ENCODE measurements at places on chromosomes 13 and 19. TPM values are rescaled to one million over a fixed set of nuclear protein-coding genes. Genes with fewer than 3 reads are reported as not detected.

GRCh38 chr19:10603873-10604459 is 16.9 kb upstream of the AP1M2 start:
- H3K4me1 ChIP-seq, result peaks cover 24% of the 10 kb centered on the region
- no peaks in the 10 kb centered on the region for H3K27me3 ChIP-seq
- H3K27ac ChIP-seq, result peak overlapping the region; percentile 99
- H3K36me3 ChIP-seq, result peaks cover 6% of the 10 kb centered on the region
- H3K4me3 ChIP-seq, result peak overlapping the region; percentile 95

The COX7A1 gene
- not detected for total RNA-seq

DNA sequence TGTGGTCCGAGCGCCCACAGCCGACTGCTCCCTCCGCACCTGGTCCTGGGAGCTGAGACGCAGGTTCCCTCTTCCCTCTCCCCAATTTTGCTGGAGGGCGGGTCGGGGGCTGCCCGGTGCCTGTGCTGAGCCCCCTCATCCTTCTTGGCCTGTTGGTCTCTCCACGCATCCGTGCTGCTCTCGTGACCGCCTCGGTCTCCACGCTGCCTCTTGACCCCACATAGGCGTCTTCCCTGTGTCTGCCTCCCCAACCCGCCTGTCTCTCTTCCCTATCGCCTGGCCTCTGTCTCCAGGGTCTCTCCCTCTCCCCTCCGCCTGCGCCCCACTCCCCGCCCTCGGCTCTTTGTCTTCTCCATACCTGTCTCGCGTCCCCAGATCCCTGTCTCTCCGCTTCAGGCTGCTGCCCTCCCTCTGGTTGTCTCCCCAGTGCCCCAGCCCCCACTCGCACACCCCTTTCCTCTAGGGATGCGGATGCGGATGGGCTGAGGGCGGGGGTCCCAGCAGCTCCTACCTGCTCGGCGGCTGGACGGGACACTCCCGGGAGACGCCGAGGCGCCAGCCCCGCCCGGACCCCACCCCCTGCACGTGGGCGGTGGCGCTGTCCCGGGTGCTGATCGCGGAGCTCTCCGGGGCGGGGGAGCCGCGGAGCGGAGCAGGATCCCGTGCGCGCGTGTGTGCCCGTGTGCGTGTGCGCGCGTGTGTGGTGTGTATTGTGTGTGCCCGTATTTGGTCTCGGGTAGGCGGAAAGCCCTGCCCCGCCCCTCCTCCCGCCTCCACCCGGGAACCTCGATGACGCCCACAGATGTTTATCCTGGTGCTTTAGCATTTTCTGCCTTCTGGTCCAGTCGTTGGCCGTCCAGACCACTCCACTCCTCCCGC is at the start of gene SYT5:
TSS of gene SYT5 (minus strand) at position 684 of the 879 bp plus-strand sequence. CDS start 1,248 bp downstream, outside the sequence.
- H3K4me1 ChIP-seq, result peaks cover 14% of the 10 kb centered on the region
- DNase-seq, result peak; percentile 82
- H3K27ac ChIP-seq, result no peak within 1 kb of the TSS
- H3K27me3 ChIP-seq, result peaks cover 42% of the 10 kb centered on the region

- H3K27me3 ChIP-seq, result no peaks in the 10 kb centered on the region
- peaks cover 32% of the 10 kb centered on the region for H3K36me3 ChIP-seq
- H3K27ac ChIP-seq, result peak overlapping the region; percentile 0
- DNase-seq, result no peak
These were observed 33.1 kb downstream of the ITM2B start for GRCh38 chr13:48266150-48266549.

The CERS4 gene
- total RNA-seq, result 21.8 TPM

DNA sequence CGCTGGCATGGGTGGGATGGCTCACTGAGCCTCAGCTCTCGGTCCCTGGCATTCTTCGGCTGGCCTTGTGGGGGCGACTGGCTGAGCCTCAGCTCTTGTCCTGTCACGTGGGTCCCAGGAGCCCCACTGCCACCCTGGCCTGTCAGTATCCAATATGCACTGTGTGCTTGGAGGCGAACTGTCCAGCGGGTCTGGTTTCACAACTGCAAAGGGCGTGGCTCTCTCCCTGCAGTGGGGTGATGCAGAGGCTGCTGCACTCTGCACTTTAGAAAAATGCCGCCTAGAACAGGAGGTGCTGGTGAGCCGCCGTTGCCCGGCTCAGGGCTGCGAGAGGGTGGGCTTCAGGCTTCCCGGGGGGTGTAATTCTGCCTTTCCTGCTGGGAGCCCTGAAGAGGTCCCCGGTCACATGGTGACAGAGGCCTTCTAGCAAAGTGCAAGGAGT is 17.0 kb upstream of the TMEM255B start:
- peaks cover 19% of the 10 kb centered on the region for H3K27me3 ChIP-seq
- DNase-seq, result peak; percentile 47
- no peak overlapping the region for H3K4me3 ChIP-seq
- H3K36me3 ChIP-seq, result no peaks in the 10 kb centered on the region
- H3K27ac ChIP-seq, result no peak overlapping the region

The TINCR gene
- 0.23 TPM for total RNA-seq

GRCh38 chr19:13790354-13790753 is 4.9 kb upstream of the ZSWIM4 start:
- H3K27me3 ChIP-seq, result no peaks in the 10 kb centered on the region
- H3K4me1 ChIP-seq, result peaks cover 27% of the 10 kb centered on the region
- H3K36me3 ChIP-seq, result no peaks in the 10 kb centered on the region

- no peak overlapping the region for H3K27ac ChIP-seq
- peaks cover 21% of the 10 kb centered on the region for H3K36me3 ChIP-seq
- no peaks in the 10 kb centered on the region for H3K27me3 ChIP-seq
- no peak for DNase-seq
- peaks cover 18% of the 10 kb centered on the region for H3K4me1 ChIP-seq
- no peak overlapping the region for H3K4me3 ChIP-seq
These were observed 159.0 kb downstream of the PAN3 start for GRCh38 chr13:28297341-28297740.

The VSIG10L gene
- 4.5 TPM for total RNA-seq

DNA sequence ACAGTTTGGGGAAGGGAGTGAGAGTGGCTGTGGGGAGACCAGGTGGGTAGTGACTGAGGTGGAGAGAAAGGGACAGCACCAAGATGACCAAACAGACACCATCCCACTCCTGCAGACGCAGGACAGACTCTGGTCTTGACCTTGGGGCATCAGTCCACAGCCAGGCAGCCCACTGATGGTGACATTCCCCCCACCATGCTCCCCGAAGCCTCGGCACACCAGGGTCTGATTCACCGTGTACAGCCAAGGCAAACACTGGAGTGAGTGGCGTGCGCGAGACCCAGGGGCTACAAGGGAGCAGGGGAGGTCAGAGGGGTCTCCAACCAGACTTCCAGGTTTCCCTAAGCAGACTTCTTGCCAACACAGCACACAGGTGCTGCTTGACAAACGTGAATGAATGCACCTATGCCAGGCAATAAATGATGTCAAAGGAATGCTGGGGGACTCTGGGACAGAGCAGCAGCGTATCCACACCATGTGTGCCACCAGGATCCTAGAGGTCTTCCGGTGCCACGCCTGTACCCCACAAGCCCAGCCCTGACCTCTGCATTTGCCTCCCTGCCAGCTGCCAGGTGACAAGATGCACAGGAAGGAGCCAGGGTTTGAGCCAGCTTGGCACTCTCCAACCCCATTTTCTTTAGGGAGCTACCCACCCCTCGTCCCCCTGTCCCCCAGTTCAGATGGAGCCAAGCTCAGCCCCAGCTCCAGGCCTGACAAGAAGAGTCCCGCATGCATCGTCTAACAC is 18.5 kb downstream of the RANBP3 start:
- H3K4me3 ChIP-seq, result no peak overlapping the region
- peaks cover 7% of the 10 kb centered on the region for H3K36me3 ChIP-seq
- peak overlapping the region; percentile 40 for H3K27ac ChIP-seq
- H3K4me1 ChIP-seq, result peaks cover 92% of the 10 kb centered on the region

GRCh38 chr19:51311351-51312257 is at the start of gene IGLON5:
Gene IGLON5 (plus strand): TSS chr19:51311644. CDS start chr19:51311848, 204 bp downstream.
- H3K36me3 ChIP-seq, result no peaks in the 10 kb centered on the region
- H3K27ac ChIP-seq, result no peak within 1 kb of the TSS
- H3K4me1 ChIP-seq, result no peaks in the 10 kb centered on the region
- peaks cover 52% of the 10 kb centered on the region for H3K27me3 ChIP-seq
- DNase-seq, result no peak

The CYP2S1 gene
- total RNA-seq, result 0.46 TPM

The ZNF841 gene
- 20.3 TPM for total RNA-seq

GRCh38 chr13:84430446-84430845 is 548.2 kb upstream of the SLITRK1 start:
- no peak for DNase-seq
- no peak overlapping the region for H3K27ac ChIP-seq
- H3K27me3 ChIP-seq, result no peaks in the 10 kb centered on the region
- no peaks in the 10 kb centered on the region for H3K36me3 ChIP-seq

- no peak overlapping the region for H3K4me3 ChIP-seq
- H3K4me1 ChIP-seq, result no peaks in the 10 kb centered on the region
- peaks cover 4% of the 10 kb centered on the region for H3K27me3 ChIP-seq
- H3K27ac ChIP-seq, result no peak overlapping the region
- no peaks in the 10 kb centered on the region for H3K36me3 ChIP-seq
These were observed 17.5 kb downstream of the CEACAM3 start for GRCh38 chr19:41813911-41814310.

- H3K36me3 ChIP-seq, result no peaks in the 10 kb centered on the region
- no peak for DNase-seq
- no peaks in the 10 kb centered on the region for H3K27me3 ChIP-seq
- no peak overlapping the region for H3K27ac ChIP-seq
- no peak overlapping the region for H3K4me3 ChIP-seq
These were observed 10.9 kb downstream of the KASH5 start for GRCh38 chr19:49398931-49399330.

The DAND5 gene
- 0.25 TPM for total RNA-seq

GRCh38 chr13:49540552-49540951 is 44.8 kb downstream of the PHF11 start:
- H3K4me1 ChIP-seq, result peaks cover 21% of the 10 kb centered on the region
- no peak for DNase-seq
- peaks cover 30% of the 10 kb centered on the region for H3K36me3 ChIP-seq
- peak overlapping the region; percentile 58 for H3K4me3 ChIP-seq
- peak overlapping the region; percentile 91 for H3K27ac ChIP-seq

GRCh38 chr13:106331116-106331515 is 204.3 kb downstream of the EFNB2 start:
- no peak overlapping the region for H3K27ac ChIP-seq
- no peak overlapping the region for H3K4me3 ChIP-seq
- no peak for DNase-seq
- peaks cover 3% of the 10 kb centered on the region for H3K27me3 ChIP-seq
- H3K4me1 ChIP-seq, result no peaks in the 10 kb centered on the region

DNA sequence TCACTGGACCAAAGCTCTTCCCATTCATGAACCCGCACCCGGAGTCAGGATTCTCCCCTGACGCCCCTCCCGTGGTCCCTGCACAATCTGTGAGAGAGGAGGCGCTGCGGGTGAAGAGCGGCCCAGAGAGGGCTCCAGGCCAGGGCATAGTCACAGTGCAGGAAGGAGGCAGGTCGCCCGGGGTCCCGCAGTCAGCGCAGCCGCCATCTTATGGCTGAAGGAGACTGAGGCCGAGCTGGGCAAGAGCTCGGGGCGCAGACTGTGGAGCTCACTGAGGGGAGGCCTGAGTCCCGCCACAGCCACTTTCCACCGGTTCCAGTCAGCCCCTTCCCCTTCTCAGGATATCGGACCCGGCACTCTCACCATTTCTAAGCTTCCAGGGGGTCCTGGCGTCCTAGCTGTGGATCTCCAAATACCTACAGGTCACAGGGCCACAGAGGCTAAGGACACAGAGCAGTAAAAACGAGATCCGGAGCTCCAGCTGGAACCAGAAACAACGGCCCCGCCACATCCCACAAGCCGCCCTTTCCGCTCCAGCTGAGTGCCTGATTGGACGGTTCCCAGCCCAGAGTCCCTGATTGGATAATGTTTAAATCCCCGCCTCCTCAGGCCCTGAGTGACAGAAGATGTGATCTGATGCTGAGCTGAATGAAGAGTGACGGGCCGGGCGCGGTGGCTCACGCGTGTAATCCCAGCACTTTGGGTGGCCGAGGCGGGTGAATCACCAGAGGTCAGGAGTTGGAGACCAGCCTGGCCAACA is at the start of gene ZNF99:
TSS of gene ZNF99 (minus strand) at position 501 of the 760 bp plus-strand sequence. CDS start at position 366, 135 bp downstream.
- H3K27ac ChIP-seq, result no peak within 1 kb of the TSS
- H3K4me3 ChIP-seq, result no peak within 1 kb of the TSS
- H3K27me3 ChIP-seq, result peaks cover 3% of the 10 kb centered on the region
- DNase-seq, result peak; percentile 12

DNA sequence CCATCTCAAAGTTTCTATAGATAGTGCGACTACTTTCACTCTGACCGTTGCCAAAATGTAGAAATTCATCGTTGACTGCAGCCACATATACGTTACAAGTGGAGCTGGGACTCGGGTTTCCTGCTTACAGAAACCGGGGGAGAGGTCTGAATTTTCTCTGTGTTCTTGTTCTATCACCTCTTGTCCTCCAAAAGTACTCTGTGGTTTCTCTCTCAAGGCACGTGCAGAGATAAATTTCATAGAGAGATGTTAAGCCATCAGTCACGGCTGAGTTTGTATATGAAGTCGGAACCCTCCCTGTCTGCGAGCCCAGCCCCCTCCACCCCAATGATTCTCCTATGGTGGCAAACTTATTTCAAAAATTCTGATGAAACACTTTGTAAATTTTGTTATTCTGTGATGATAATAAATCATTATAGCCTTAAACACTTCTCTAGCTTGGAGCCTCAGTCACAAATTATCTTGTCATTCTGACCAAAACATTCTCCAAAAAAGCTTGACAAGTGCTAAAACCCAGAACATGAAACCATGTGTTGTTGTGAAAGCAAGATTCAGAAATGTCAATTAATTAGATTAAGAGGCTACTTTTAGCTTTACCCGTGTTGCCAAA is 87.5 kb downstream of the TSHZ3 start:
- peaks cover 3% of the 10 kb centered on the region for H3K4me1 ChIP-seq
- no peak for DNase-seq
- no peak overlapping the region for H3K27ac ChIP-seq
- no peak overlapping the region for H3K4me3 ChIP-seq
- peaks cover 15% of the 10 kb centered on the region for H3K27me3 ChIP-seq

- peaks cover 15% of the 10 kb centered on the region for H3K27me3 ChIP-seq
- H3K27ac ChIP-seq, result peak within 1 kb of the TSS; percentile 10
- peak; percentile 90 for DNase-seq
- peaks cover 6% of the 10 kb centered on the region for H3K4me1 ChIP-seq
- H3K4me3 ChIP-seq, result peak within 1 kb of the TSS; percentile 82
These were observed at the start of gene ZNF730 for GRCh38 chr19:23116802-23117571. Gene ZNF730 (plus strand): TSS chr19:23117025. CDS start chr19:23117174, 149 bp downstream.

DNA sequence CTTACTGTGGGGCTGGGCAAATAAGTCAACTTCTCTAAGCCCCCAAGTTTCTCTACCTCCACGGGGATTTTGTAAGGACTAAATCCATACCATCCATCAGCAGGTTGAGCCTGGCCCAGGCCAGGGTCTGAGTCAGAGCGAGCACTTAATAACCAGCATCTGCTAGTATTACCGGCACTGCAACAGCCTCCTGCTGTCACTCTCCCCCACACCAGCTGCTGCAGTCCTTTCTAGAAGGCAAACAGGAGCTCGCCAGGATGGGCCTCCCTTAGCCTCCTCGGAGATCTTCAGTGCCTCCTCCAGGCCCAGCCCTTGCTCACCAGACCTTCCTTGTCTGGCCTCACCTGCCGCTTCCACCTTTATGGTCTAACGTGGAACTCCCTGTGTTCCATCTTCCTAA is 3.2 kb downstream of the NAPA start:
- H3K27ac ChIP-seq, result peak overlapping the region; percentile 98
- peaks cover 6% of the 10 kb centered on the region for H3K36me3 ChIP-seq
- no peak for DNase-seq
- no peaks in the 10 kb centered on the region for H3K27me3 ChIP-seq
- no peak overlapping the region for H3K4me3 ChIP-seq

Data from activated CD4-positive, alpha-beta T cell treated with anti-CD3 and anti-CD28 coated beads for 36 hours (primary cell).